NCI-H748 treated with DMSO at 0.1 percent for 48 hours (cell line): ENCODE measurements at places on chromosomes 5 and 9.
A peak's percentile ranks its signal among the peaks of the same experiment; 100 is the strongest.

DNA sequence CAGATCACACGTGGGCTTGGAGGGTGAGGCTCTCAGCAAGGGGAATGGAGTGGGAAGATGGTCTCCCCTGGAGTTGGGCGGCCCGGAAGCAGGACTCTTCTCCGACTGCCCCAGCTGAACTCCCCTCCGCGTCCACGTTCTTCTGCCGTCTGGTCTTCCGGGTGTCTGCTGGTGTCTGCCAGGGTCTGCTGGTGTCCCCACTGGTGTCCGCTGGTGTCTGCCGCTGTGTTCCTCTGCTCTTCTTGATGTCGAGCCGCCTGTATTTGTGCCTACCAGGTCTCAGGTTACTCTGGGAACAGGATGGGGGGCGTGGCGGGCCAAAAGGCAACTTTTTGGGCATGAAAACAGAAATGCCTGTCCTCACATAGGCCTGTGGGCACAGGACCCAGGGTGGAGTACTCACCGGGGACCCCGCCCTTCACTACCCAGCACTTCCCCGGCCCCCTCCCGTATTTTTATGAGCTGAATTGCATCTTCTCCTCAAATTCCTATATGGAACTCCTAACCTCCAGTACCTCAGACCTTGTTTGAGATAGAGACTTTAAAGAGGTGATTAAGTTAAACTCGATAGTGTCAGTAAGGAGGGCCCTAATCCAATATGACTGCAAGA is 675.4 kb downstream of the SEMA5A start:
- no peak for DNase-seq

DNA sequence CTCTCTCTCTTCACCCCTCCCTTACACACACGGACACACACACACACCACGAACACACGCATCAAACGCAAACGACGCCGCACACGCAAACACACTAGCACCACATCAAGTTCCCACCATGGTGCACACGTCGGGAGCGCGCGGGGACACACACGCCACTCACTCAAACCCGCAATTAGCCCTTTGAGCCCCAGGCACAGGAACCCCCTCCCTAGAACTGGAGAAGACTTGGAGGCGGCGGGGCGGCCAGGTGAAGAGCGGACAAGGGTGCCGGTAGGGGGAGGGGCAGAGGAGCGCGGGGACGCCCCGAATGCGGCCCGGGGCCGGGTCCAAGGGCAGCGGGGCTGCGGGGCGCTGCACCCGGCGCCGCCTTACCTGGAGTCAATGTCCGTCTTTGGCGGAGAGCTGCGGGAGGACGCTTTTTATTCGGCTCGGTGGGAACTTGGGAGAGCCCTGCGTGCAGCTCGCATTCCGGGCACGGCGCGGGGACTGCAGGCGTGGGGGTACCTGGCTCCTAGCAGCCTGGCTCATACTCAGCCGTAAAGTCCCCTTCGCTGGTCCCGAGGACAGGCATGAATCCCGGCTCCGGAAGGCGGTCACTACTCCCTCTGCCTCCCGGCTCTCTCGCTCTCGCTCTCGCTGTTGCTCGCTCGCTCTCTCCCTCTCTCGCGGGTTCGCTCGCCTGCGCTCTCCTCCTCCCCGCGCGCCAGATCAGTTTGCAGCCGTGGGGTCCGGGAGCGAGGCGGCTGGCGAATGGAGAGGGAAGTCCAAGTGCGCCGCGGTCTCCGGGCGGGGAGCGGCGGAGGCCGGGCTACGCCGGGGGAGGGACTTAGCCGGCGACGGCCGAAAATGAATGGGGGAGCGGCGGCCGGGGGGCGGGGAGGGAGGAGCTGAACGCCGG is at the start of gene BRINP1:
TSS of gene BRINP1 (minus strand) at position 755 of the 901 bp plus-strand sequence. CDS start 56,080 bp downstream, outside the sequence.
- no peak for DNase-seq

- DNase-seq = no peak
Observed at GRCh38 chr9:91902475-91903125, 47.4 kb downstream of the ROR2 start.

DNA sequence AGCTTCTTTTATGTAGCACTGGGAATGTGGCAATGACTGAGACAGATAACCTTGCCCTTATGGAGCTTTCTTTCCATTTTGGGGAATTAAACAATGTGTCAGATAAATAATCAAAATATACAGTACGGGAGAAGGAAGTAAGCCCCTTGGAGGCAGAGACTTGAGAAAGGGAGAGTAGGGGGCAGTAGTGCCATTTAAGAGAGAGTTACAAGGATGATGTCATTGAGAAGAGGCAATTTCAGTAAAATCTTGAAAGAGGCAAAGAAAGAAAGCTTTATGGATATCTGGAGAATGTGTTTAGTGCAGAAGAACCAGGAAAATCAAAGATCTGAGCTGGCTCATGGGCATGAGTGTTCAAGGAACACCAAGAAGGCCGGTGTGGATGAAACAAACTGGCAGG is 77.3 kb downstream of the KCTD16 start:
- no peak for DNase-seq

GRCh38 chr5:91133183-91133582 is 249.9 kb downstream of the ARRDC3 start:
- DNase-seq = no peak

DNA sequence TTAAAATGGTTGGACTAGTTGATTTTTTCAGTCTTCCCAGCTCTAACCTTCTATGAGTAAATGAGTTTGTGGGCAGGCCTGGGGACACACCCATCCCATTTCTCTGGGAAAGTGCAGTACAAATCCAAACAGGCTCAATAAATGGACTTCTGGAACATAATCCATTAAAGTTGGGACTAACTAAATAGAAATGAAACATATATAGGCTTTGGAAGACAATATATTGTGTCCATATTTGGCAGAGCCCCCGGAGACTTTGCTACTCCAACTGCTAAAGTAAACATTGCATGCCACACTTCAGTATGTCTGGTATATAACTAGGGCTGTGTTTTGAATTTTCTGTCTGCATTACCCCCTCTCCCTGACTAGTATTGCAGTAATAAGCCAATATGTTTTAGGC is 191.4 kb upstream of the DAB2 start:
- peak; percentile 63 for DNase-seq

- DNase-seq = no peak
Observed at GRCh38 chr5:138109463-138110265, 25.8 kb downstream of the WNT8A start.

- no peak for DNase-seq
Observed at GRCh38 chr9:78585909-78586308, 289.0 kb downstream of the PSAT1 start.

- no peak for DNase-seq
Observed at GRCh38 chr5:135433681-135434426, 13.3 kb downstream of the DCANP1 start.

DNA sequence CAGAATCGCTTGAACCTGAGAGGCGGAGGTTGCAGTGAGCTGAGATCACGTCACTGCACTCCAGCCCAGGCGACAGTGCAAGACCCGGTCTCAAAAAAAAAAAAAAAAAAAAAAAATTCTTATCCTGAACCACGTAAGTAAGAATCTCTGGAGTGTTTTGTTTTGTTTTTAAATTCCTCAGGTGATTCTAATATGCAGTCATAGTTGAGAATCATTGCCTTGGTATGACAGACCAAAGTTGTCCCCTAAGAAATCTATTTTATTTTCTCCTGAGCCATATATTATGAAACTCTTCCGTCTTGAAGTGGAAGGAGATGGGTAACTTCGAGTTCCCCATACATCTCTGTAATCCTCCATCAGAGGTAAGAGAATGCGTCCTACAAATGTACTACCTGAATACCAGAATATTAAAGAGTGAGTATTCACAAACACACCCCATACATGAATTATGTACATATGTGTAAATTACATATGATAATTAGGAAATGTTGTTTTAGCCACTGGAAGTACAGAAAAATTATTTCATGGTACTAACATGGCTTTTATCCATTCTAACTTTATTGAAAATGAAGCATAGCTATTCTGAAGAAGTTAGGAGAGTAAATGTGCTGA is 26.7 kb upstream of the SVEP1 start:
- no peak for DNase-seq

GRCh38 chr9:137634016-137634415 is 15.2 kb downstream of the EHMT1 start:
- DNase-seq = no peak

GRCh38 chr9:84636436-84636835 is 33.1 kb upstream of the NTRK2 start:
- DNase-seq = no peak

DNA sequence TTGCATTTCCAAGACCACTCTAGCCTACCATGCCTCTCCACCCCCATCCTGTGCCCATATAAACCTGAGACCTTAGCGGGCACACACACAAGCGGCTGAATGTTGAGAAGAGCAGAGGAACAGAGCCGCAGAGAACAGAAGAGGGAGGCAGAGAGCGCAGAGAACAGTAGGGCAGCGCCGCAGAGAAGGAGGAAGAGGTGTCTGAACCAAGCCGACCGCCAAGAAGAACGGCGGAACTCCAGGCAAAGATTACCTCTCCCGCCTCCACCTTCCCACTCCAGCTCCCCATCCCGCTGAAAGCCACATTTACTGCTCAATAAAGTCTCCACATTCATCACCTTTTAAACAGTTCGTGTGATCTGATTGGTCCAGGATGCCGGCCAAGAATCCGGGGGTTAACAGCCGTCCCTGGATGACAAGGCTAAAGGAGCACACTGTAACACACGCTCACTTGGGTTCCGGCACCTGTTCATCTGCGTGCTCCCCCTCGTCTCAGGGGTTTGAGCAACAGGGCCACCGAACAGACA is 33.2 kb downstream of the GRIN3A start:
- no peak for DNase-seq

DNA sequence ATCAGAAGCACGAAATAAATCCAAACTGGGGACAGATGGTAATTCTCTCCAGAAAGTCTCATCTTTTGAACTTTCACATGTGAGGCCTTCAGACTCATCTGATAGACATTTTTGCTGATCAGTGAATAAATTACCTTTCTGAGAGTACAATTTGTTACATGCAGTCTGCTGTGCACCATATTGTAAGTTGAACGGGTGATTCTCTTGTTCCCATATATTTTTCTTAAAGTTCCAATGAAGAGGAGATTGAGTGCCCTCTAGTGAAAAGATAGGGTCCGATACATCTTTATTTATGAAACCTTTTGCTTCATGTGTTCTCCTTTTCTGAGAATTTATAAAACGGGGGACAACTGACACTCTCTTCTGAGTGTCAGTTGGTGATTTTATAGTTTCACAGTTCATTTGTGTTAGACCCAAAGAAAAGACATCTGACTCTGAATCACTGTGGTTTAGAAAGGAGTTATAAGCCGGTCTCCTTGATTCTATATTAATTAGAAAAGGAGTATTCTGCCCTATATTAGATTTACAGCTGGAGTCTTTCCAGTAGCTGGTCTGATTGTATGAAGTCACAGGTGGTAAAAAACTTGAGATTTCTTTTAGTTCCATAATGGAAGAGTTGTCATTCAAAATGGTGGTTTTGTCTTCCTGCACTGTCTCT is 30.4 kb downstream of the GNG10 start:
- peak; percentile 17 for DNase-seq

DNA sequence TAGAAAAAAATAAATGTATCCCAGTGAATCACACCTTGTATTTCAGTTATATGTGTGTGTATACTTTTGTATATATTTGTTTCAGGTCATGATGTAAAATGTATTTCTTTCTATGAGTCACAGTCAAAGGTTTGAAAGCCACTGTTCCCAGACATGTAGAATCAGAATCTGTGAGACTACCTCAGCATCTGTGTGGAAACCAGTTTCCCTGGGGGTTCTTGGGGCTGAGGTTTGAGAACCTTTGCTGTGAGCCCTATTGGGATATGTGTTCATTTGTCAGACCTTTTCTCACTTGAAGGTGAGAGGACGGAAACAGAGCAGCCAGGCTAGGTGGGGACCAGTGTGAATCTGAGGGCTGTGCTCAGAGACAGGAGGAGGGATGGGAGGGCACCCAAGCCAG is 78.7 kb upstream of the SAP30L start:
- DNase-seq = no peak

GRCh38 chr9:32384002-32384363 is 460 bp upstream of the ACO1 start:
- DNase-seq = no peak
